ENCODE measurements at places on chromosomes 11 and 22.

GRCh38 chr11:10440401-10440800 is 14.7 kb upstream of the AMPD3 start:
- no peak for DNase-seq

GRCh38 chr11:6568191-6568918 is 35.1 kb downstream of the RRP8 start:
- no peak for DNase-seq

DNA sequence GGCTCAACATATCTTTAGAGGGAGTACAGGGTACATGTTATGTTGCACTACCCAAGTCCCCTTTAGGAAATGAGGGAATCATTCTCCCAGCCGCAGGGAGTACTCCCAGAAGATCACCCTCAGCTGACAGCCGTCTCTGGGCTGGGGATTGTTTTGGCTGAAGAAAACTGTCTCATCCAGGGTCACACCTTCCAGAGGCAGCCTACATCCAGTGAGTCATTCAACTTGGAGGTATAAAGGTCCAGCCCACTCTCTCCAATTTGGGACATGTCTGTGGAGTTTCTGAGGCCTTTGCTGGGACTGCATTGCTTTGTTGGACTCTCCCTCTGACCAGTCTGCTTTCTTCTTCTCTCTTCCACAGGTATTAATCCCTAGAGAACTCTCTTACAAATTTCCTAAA is 42.1 kb downstream of the RASSF10 start:
- no peak for DNase-seq

DNA sequence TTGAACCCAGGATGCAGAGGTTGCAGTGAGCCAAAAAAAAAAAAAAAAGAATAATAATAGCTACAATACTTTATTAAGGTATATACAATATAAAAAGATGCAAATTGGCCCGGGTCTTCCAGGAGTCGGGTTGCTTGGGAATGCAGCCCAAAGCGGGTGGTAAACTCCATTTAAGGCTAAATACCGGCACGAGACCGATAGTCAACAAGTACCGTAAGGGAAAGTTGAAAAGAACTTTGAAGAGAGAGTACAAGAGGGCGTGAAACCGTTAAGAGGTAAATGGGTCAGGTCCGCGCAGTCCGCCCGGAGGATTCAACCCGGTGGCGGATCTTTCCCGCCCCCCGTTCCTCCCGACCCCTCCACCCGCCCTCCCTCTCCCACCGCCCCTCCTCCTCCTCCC is 143.3 kb downstream of the DLG2 start:
- DNase-seq = no peak

- no peak for DNase-seq
These were observed 360.8 kb upstream of the PITPNB start for GRCh38 chr22:28279888-28280287.

GRCh38 chr11:57054817-57055216 is 66.1 kb downstream of the OR5AK2 start:
- no peak for DNase-seq

GRCh38 chr22:37242395-37242918 is 1.6 kb downstream of the RAC2 start:
- DNase-seq = peak; percentile 77

- DNase-seq = no peak
These were observed 8.7 kb upstream of the ACCS start for GRCh38 chr11:44057340-44057739.

DNA sequence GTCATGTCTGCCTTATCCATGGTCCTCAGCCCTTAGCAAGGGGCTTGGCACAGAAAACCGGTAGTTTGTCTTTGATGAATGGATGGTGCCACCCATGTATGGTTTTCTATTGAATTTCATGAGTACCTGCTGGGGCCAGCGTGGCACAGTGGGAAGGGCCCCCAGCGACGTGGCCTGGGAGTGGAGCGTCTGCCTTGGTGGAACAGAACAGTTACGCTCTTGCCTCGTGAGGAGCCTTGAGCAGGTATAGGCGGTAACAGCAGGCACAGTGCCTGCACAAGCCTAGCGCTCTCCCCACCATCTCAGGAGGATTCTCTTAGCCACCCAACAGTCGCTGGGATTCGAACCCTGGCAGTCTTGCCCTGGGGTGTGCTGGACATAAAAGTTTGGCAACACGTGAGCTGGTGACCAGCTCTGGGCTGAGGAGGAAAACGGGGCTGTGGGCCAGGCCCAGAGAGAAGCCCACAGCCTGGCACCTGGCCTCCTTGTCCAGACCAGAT is 3.0 kb upstream of the SSH3 start:
- no peak for DNase-seq

GRCh38 chr11:79050786-79051185 is 390.0 kb downstream of the TENM4 start:
- no peak for DNase-seq

- no peak for DNase-seq
These were observed 165.1 kb upstream of the NCAM1 start for GRCh38 chr11:112795911-112796649.

DNA sequence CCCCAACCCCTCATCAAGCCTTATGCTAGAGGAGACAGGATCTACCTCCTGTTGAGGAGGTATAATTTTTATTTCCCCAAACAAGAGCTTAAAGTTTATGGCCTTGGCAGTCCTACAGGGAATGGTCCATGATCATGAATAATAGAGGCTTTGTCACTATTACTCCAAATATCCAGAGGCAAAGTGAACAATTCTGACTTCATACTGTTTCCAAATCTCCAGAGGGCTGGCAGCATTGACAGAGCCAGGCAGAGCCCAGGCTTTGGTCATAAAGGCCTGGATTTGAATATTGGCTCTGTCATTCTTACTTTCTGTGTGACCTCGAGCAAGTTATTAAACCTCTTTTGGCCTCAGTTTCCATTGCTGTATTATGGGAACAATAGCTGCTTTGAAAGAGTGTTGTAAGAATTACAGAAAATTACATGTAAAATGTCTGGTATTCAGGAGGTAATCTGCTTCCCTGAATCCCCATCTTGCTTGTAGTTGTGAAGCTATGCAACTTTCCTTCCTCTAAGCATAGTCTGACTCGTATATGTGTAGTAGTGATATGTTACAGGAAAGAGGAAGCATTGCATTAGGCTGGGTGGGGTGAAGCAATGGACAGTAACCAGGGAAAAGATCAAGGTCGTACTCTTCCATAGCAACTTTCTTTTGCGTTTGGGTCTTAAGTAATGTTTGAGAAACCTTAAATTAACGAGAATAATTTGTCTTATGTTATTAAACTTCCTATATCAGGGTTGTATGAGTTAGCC is 88.8 kb downstream of the CD44 start:
- DNase-seq = no peak

- no peak for DNase-seq
These were observed 357.8 kb downstream of the LARGE1 start for GRCh38 chr22:33562501-33562900.

GRCh38 chr22:43154887-43155536 is 3.7 kb downstream of the TSPO start:
- DNase-seq = no peak

GRCh38 chr22:37363261-37363992 is 63.9 kb downstream of the ELFN2 start:
- DNase-seq = no peak

DNA sequence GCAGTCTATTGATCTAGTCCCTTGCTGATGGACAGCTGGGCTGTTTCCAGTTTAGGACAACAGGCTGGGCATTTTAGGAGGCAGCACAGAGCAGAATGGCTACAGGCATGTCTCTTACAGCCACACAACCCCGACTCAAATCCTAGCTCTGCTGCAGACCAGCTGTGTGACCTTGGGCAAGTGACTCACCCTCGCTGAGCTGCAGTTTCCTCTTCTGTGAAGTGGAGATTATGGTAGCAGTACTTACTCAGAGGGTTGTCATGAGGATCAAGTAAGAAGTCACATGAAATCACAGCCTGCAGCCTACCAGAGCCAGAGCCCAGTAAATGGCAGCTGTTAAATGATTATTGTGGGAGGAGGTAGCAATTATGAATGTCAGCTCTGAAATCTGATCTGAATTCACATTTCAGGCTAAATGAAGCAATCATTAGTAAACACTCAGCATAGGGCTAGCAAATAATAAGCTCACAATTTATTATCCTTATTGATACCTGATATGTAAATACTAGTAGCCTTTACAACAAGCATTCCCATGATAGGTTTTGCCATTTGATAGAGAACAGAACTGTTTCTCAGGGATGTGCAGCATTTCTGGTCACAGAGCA is 58.9 kb downstream of the MYEOV start:
- DNase-seq = no peak

- no peak for DNase-seq
These were observed 42.1 kb upstream of the MMP7 start for GRCh38 chr11:102572554-102573220.

GRCh38 chr11:11044137-11044855 is 186.4 kb upstream of the ZBED5 start:
- DNase-seq = no peak

GRCh38 chr22:44133901-44134571 is 46.7 kb upstream of the PARVG start:
- DNase-seq = no peak

GRCh38 chr11:27138716-27139115 is 98.1 kb downstream of the BBOX1 start:
- DNase-seq = no peak

- no peak for DNase-seq
These were observed 857.9 kb downstream of the TBC1D22A start for GRCh38 chr22:47620391-47620790.

- peak; percentile 54 for DNase-seq
These were observed 11.8 kb upstream of the UVRAG start for GRCh38 chr11:75802913-75803820.

- DNase-seq = no peak
These were observed 30.0 kb upstream of the FLI1 start for GRCh38 chr11:128663824-128664223.

DNA sequence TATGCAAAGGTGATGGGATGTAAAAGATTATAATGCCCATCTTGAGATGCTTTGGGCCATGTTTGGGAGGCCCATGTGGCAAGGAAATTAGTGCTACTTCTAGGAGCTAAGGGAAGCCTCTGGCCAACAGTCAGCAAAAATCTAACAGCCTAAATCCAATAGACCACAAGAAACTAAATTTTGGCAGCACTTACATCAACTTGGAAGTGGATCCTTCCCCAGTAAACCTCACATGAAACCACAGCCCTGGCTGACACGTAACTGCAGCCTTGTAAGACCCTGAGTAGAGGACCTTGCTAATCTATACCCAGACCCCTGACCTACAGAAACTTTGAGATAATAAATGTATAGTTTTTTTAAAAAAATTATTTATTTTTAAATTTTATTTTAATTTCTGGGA is 13.1 kb upstream of the GRK3 start:
- no peak for DNase-seq

DNA sequence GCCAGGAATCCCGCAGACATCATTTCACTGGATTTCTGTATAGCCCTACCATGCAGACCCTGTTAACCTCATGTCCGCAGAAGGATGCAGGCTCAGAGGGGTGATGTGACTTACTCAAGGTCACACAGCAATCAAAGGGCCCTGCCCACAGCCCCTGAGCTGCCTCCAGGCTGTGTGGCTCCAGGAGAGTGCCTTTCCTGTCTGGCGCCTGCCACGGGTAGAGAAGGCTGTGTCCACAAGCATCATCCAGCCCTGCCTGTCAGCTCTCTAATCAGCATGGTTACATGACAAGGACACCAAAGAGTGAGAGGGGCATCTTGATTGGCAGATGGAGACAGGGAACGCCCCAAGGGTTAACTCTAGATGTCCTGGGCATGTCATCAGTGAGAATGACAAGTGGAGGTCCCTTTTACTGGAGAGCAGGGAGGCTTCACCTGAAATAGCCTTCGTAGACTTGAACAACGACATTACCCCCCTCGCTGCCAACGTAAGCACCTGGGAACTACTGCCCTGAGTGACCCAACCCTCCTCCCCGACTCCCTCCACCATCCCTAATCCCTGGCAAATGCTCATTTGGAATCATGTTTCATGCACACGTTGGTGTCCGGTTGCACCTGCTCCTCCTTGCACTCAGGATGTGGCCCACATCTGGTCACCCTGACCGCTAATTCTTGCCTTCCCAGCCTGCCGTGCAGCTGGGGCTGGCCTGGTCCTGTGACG is 6.9 kb downstream of the FGF19 start:
- DNase-seq = no peak

GRCh38 chr11:117766026-117766425 is 31.0 kb downstream of the DSCAML1 start:
- no peak for DNase-seq

DNA sequence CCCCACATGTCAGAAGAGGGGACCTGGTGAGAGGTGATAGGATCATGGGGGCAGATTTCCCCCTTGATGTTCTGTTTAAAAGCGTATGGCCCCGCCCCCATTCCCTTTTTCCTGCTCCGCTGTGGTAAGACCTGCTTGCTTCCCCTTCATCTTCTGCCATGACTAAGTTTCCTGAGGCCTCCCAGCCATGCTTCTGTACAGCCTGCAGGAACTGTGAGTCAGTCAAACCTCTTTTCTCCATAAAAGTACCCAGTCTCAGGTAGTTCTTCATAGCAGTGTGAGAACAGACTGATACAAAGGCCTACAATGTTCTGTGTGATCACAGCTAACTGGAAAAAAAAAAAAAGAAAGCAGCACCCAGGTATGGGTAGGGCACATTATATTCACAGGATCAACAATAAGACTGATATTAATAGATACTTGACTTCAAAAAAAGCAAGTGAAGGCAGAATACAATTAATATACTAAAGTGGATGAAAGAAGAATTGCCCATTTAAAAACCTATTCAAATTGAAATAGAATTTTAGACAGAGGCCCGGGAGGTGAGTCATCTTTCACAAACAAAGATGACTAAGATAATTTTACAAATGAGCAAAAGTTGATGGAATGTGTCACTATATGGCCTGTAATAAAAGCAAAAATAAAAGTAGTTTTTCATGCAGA is 1.7 kb upstream of the OR52K1 start:
- DNase-seq = no peak

GRCh38 chr22:25183949-25184619 is 15.6 kb upstream of the CRYBB3 start:
- DNase-seq = no peak

GRCh38 chr22:26700886-26701285 is 43.5 kb downstream of the MIAT start:
- DNase-seq = no peak

- no peak for DNase-seq
These were observed 419.4 kb downstream of the DYNC2H1 start for GRCh38 chr11:103528596-103528995.
